ENCODE measurements at places on chromosomes 16 and 17.

GRCh38 chr16:11431915-11432465 lies 86.7 kb downstream of the RMI2 start:
- no peak for DNase-seq

- no peak for DNase-seq
Observed at GRCh38 chr16:54070789-54071343, 215.7 kb downstream of the IRX3 start.

DNA sequence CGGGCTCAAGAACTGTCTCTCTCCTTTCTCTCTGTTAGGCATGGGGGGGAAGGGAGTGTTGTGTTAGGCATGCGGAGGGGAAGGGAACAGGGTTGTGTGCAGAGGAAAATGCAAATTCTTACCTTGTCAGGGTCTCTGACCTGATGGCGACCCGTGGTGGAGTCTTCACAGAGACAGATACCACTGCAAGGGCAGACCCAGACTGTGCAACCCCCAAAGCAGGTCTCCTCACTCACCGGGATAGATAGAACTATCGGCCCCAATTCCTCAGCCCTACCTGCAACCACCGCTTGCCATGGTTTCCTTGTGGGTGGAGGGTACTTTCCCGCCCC lies 9.6 kb upstream of the MPP2 start:
- DNase-seq = no peak

GRCh38 chr16:22260490-22260889 lies 36.7 kb upstream of the POLR3E start:
- DNase-seq = no peak

- no peak for DNase-seq
Observed at GRCh38 chr16:5647051-5647450, 549.5 kb upstream of the EEF2KMT start.

DNA sequence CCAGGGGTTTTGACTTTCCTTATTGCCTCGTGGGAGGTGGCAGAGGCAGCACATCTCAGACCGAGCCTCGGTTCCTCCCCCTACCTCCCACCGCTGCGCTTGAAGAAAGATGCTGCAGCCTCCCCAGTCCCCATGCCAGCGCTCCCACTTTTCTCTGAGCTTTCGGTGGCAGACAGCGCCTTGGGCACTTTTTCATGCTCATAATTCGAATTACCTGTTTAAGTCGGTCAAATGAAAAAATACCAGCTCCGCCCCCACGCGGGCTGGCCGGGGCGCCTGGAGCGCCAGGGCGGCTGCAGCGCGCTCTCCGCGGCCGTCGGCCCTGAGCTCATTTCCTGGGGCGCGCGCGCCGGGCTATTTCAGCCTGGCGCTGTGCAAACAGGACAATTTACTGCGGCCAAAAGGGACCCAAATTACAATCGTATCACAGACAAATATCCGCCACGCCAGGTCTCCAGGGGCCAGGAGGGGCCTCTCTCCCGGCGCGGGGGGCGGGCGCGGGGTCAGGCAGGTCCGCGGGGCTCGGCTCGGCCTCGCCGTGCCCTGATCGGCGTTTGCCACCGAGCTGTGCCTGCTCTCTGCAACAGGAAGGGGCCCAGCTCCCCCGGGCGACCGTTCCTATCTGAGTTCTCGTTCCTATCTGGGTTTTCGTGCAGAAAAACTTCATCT lies 45.0 kb downstream of the SOST start:
- DNase-seq = no peak

- DNase-seq = no peak
Observed at GRCh38 chr17:41567317-41567716, 4.5 kb downstream of the KRT9 start.

DNA sequence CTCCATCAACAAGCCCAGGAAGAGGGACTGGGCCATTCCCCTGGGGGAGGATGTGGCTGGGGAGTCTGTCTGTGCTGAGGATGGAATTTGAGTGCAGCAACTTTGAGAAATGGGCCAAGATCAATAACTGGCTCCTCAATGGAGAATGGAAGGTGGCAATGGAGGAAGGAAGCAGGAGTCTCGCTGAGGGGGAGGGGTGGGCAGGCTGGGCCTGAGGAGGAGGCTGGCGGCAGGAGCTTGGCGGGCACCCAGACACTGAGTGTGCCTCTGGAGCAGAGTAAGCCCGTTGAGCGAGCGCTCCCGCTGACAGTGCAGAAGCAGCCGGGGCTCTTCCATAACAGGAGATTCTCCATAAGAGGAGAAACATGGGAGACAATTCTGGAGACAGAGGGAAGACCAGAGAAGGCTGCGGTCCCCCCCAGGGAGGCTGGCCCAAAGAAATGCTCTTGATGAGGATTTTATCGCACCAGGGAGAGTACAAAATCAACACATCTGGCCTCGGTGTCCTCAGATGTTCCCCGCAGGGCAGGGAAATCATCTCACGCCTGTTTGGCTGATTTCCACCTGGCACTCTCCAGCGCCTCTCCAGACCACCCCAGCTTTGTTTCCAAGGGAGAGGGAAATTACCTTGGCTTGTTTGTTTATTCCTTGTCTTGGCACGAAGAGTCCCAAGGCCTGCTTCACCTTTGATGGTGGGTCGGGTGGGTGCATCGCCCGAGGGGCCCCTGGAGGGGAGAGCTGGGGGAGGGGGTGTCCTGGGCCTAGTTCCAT lies 2.8 kb upstream of the MMP15 start:
- no peak for DNase-seq

- DNase-seq = peak; percentile 80
Observed at GRCh38 chr17:81484195-81484979, 28.2 kb downstream of the ACTG1 start.

GRCh38 chr17:59494757-59495368 lies 70.5 kb upstream of the DHX40 start:
- no peak for DNase-seq

GRCh38 chr17:1076982-1077302 lies 80.0 kb downstream of the TIMM22 start:
- no peak for DNase-seq

DNA sequence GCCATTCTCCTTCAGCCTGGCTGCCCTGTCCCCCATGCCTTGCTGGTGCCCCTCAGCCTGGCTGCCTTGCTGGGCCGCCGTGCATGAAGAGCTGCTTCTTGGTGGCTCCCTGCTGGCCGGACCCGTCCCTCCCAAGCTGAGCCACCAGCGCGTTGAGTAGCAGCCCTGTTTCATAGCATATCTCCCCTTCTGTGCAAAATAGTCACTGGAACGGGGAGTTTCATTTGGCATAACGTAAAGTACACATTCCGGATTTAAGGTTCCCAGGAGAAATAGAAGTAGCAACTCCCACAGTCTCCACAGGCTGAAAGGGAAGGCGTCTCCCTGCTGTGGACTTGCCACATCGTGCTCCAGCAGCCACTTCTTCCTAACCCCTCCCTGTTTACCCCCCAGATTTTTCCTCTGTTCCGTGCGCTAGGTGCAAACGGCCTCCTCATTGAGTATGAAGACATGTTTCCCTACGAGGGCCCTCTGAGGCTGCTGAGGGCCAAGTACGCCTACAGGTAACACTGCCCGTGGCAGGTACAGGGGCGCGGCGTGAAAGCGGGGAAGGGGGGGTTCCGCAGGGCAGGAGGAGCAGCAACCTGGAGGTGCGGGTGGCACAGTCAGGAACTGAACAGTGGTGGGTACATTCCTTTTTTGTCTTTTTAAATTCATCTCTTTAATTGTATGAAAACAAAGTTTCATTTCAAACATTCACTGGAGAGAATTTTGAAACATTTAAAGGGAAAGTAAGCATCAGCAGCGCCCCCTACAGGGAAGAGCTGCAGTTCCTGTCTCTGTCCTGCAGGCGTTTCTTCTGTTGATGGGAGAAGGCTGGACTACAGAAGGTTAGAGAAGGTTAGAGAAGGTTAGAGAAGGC lies 5.8 kb upstream of the OGFOD3 start:
- peak; percentile 33 for DNase-seq

GRCh38 chr17:22277595-22277994 lies 585.3 kb downstream of the KCNJ18 start:
- no peak for DNase-seq

- DNase-seq = no peak
Observed at GRCh38 chr17:45742251-45742650, 41.9 kb upstream of the CRHR1 start.

DNA sequence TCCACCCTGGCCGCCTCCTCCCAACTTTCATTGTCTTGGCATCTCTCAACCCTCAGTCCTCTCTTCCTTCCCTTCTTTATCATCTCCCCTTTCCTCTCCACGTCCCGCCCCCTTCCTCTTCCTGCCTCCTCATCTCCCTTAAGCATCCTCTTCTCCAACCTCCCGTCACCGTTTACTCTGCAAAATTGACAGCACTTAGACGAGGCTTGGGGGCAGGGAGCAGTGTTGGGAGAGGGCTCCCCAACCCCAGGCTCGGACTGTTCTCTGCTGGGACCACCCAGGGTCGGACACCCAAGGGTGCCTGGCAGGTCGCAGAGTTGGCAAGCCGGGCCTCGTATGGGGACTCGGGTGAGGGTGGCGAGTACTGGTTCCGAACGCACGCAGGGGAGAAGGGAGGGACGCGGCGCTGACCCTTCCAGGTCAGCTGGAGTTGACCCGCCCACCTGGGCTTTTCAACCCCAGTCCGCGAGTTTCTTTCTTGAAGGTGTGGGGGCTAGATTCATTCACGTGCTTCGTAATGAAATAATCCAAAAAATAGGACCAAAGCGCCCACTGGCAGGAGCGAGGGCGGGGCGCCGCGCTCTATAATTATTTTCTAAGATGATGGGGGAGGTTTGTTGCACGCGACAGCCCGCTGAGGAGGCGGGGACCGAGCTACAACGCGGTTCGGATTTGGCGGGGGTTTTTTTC lies 775 bp upstream of the PAGR1 start:
- DNase-seq = no peak

DNA sequence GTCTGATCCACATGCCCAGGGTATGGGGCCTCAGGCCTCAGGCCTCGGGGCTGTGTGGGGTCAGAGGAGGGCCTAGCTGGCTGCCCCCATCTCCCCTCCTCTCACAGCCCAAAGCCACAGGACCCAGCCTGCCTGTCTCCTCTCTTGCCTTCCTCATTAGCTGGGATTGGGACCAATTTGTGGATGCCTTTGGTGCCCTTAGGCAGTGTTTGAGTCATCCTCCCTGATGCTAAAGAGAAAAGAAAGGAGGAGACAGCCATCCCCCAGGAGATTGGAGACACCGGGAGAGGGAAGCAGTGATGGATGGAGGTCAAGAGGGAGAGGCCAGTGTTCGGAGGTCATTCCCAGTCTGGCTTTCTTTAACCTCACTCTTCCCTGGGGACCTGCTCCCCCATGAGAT lies 23.3 kb upstream of the NOG start:
- no peak for DNase-seq

DNA sequence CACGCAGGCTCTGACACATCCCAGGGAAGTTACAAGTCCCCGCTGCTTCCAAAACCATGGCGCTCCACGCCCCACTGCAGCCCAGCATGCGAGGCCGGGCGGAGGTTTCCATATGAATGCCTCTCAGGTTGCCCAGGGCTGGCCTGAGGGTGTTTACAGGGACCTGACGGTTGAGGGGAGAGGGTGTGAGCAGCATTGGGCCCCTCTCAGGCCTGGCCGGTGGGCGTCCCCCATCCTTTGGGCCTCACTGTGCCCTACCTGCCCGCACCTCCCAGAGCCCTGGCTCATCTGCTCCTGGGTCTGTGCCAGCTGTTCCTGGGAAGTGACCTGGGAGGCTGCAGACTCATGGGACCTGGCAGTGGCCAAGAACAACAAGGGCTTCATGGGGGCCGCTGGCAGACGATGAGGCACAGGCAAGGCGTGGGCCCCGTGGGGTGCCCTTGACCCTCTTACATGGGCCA lies 173.5 kb downstream of the C16orf95 start:
- no peak for DNase-seq

- DNase-seq = no peak
Observed at GRCh38 chr17:51428668-51429495, 168.5 kb downstream of the UTP18 start.

DNA sequence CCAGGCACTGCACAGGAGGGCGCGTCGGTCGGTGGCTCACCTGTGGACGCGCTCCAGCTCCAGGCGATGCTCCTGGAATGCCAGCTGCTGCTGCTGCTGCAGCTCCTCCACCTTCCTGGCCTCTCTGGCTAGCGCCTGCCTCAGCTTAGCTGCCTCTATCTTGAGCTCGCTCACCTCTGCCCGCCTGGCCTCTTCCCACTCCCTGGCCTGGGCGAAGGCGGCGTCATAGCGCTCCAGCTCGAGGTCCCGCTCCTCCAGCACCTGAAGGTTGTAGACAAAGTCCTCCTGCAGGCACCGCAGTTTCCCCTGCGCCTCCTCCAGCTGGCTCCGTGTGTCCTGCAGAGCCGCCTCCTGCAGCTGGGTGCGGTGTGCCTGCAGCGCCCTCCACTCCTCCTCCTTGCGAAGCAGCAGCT lies 11.1 kb downstream of the CCDC57 start:
- DNase-seq = no peak

DNA sequence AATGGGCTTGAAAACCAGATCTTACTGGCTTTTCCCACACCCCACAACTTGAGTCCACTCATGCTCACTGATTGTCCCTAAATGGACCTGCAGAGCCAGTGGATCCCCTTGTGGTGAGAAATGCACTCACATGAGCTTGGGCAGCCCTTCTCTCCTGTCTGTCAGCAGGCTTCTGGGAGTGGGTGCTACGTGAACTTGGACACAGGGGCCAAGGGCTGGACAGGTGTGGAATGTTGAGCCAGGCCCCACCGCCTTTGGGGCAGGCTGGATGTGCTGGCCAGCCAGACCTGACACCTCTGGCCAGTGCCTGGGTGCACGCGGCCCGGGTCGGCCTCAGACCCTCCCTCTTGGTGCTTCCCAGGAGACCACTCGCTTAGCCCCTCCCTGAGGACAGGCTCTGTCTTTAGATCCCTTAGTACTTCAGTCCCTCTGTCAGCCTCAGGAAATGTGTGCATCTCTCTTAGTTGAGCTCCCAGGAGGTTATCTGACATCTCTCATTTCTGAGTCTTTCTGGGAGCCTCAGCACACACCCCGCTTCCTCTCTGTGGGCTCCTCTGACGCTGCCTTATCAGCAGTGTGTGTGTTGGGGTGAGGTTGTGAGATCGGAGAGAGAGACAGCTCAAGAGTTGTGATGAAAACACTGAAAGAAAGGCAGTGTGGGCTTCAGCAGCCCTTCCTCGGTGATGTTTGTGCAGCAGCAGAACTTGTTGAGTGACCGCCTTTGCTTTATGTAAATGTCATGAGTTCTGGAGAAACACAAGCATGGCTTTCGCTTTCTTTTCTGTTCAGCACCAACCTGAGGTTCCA lies 117.0 kb downstream of the RAB11FIP4 start:
- peak; percentile 38 for DNase-seq

GRCh38 chr16:87076950-87077749 lies 240.0 kb downstream of the C16orf95 start:
- DNase-seq = no peak

- no peak for DNase-seq
Observed at GRCh38 chr16:8173111-8173644, 417.1 kb downstream of the TMEM114 start.
